Endothelial cell of umbilical vein (primary cell): ENCODE measurements at places on chromosomes 4 and X. TPM values are rescaled to one million over a fixed set of nuclear protein-coding genes. Genes with fewer than 3 reads are reported as not detected.

DNA sequence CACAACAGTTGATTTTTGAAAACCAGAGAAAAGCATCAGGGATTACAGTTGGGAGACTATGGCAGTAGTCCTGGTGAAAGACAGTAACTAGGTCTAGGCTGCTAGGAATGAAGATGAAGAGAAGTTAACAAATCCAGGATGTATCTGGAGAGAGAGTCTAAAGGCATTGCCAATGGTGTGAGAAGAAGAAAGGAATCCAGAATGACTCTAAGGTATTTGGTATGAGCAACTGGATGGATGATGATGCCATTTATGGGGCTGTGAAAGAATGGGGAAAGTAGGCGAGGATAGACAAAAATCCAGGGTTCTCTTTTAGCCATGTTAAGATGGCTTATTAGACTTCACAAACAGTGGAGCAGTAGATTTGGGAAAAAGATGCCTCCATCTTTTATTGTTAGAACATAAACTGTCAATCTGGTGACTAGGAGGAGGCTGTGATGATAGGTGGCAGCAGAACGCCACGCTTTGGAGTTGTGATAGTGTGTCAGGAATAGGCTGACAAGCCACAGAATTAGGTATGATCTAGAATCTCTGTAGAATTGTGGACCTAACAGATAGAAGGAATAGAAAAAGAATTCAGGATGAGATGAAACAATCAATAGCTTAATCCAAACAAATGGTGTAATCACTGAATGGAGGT lies 27.3 kb upstream of the JADE1 start:
- H3K27ac ChIP-seq: no peak overlapping the region
- DNase-seq: no peak
- H3K27me3 ChIP-seq: no peaks in the 10 kb centered on the region

DNA sequence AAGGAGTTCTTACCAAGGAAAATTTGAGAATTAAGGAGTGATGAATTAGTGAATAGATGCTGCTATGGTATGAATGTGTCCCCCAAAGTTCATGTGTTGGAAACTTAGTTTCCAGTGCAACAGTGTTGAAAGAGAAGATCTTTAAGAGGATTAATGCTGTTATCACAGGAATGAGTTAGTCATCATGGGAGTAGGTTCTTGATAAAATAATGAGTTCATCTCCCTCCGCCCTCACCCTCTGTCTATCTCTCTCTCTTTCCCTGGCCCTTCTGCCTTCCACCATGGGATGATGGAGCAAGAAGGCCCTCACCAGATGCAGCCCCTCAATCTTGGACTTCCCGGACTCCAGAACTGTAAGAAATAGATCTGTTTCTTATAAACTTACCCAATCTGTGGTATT lies 38.3 kb upstream of the KLHL8 start:
- H3K4me3 ChIP-seq: no peak overlapping the region
- no peak overlapping the region for H3K27ac ChIP-seq
- no peak for DNase-seq
- peaks cover 2% of the 10 kb centered on the region for H3K27me3 ChIP-seq

GRCh38 chr4:93066749-93067148 lies 761.8 kb upstream of the ATOH1 start:
- no peaks in the 10 kb centered on the region for H3K27me3 ChIP-seq
- no peak overlapping the region for H3K4me3 ChIP-seq
- no peaks in the 10 kb centered on the region for H3K4me1 ChIP-seq
- H3K36me3 ChIP-seq: no peaks in the 10 kb centered on the region
- DNase-seq: no peak

DNA sequence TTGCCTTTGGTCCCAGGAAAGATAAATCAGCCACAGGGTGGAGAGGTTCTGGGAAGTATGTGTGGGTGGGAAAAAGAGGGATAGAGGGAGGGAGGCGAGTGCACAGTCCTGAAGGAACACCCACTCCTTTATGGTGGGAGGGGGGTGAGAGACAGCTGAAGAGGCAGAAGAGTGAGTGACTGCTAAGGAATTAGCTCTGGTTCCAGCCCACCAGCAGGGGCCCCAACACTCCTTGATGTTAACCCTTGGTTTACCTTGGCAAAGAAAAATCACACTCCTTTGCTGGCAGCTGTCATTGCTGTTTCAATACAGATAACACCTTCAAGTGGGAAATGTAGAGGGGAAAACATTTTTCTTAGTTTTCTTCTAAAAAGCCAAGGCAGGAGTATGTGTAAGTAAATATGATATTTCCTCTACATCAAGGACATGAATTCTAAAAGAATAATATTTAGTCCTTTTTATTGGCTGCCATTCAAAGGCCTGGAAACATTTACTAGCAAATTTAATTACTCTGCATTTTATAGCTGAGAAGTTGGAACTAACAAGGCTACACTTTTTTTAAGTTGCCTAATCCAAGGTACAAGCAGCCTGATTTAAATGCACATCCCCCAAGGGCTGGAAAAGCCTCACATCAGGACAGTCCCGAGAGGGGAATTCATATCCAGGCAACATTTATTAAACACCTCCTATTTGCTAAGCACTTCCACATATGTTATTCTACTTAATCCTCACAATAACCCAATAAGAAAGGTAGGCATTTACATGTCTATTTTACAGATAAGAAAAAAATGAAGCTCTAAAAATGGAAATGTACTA lies 81.7 kb downstream of the HS6ST2 start:
- DNase-seq: peak; percentile 33
- H3K27me3 ChIP-seq: no peaks in the 10 kb centered on the region
- H3K27ac ChIP-seq: no peak overlapping the region
- no peaks in the 10 kb centered on the region for H3K36me3 ChIP-seq
- H3K4me1 ChIP-seq: no peaks in the 10 kb centered on the region
- H3K4me3 ChIP-seq: no peak overlapping the region

The CXorf49B gene
- polyA plus RNA-seq: not detected in 2 replicates

The CCDC110 gene
- 0.03 and 0.25 TPM in 2 replicates for polyA plus RNA-seq
